Right renal cortex interstitium (tissue), 3 donors: ENCODE measurements at places on chromosomes 4 and X. TPM values are rescaled to one million over a fixed set of nuclear protein-coding genes. Genes with fewer than 3 reads are reported as not detected.

The DCHS2 gene
- polyA plus RNA-seq: 7.0 TPM

The CACNA1F gene
- 0.29 TPM for polyA plus RNA-seq

The GLUD2 gene
- polyA plus RNA-seq: 5.5 TPM

The CT45A7 gene
- polyA plus RNA-seq: not detected

The RASGEF1B gene
- 12.8 TPM for polyA plus RNA-seq

The VCX3B gene
- not detected for polyA plus RNA-seq

The GTPBP6 gene
- 41.9 TPM for polyA plus RNA-seq

The ZCCHC18 gene
- 4.2 TPM for polyA plus RNA-seq

The CENPVL3 gene
- 1.6 TPM for polyA plus RNA-seq

The MAGEA6 gene
- polyA plus RNA-seq: not detected

The SPANXC gene
- polyA plus RNA-seq: not detected
